Ascending aorta (tissue), 2 donors: ENCODE measurements at places on chromosomes 3 and 15.

- no peak for DNase-seq
- no peaks in the 10 kb centered on the region for H3K36me3 ChIP-seq
- no peak overlapping the region for H3K27ac ChIP-seq
- H3K27me3 ChIP-seq, result no peaks in the 10 kb centered on the region
Measured at GRCh38 chr15:42070279-42070975, 23.9 kb downstream of the PLA2G4D start.

DNA sequence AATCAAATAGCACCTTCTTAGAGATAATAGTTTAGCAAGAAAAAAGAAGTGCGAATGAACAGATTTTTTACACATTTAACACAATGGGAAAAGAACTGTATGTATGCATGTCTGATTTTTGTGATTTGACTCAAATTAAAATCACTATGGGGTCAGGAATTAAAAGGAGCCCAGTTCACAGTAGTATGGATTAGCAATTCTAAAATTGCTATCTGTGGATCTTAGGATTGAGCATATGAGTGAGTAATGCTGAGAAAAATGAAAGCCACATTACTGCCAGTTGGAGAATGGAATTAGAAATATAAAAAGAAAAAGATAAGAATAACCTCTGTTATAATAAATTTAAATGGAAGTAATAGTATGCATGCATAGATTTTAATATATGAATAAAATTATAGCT is 386.8 kb upstream of the PLSCR5 start:
- H3K4me3 ChIP-seq, result no peak overlapping the region
- DNase-seq, result no peak
- no peak overlapping the region for H3K27ac ChIP-seq
- H3K36me3 ChIP-seq, result no peaks in the 10 kb centered on the region
- no peaks in the 10 kb centered on the region for H3K27me3 ChIP-seq

DNA sequence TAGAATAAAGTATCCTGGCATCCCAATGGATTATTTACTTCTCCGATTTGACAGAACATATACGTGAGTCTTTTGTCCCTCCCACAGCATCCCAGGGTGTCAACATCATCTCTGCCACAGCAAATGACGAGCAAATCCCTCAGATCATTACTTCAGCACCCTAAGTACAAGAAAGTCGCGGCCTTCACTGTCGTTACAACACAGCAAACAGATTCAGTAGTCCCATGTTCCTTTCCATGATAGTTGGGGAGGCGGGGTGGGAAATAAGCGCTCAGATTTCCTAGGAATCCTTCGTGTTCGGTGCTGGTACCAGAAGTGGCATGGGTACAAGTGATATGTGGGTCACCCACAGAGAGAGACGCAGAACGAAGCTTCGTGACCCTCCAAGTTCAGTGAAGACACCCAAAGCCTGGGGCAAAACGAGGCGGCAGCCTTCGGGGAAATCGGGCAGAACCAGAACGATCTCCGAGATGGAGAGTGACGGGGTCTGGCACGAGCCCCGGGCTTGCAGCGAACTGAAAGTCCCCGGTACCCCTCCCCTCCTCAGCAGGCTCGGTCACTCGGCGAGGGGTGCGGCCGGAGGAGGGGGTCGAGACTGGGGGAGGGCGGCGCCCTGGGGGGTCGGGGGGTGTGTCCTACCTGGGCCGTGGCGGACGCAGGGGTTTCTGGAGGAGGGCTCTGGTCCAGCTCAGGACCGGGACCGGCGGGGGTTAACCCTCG is 619 bp downstream of the TTBK2 start:
- peak; percentile 75 for DNase-seq
- H3K4me3 ChIP-seq, result peak overlapping the region; percentile 79
- H3K27me3 ChIP-seq, result no peaks in the 10 kb centered on the region
- H3K4me1 ChIP-seq, result no peaks in the 10 kb centered on the region
- H3K27ac ChIP-seq, result peak overlapping the region; percentile 91

DNA sequence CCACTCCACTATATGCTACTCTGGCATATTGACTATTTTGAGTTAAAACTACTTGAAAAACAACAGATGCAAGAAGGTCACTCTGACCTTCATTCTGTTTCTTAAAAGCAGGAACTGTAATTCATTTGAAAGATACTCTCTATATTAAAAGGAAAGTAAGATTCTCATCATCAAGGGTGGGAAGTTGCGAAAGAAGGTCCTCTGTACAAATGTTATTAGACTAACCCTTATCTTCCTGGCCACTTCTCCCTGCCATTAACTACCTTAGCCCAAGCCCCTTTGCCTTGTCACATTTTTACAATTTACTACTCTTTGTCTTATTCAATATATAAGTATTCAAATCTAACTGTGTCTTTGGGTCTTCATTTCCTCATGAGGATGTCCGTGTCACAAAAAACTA is 16.1 kb downstream of the SIDT1 start:
- no peaks in the 10 kb centered on the region for H3K27me3 ChIP-seq
- no peak for DNase-seq
- no peaks in the 10 kb centered on the region for H3K4me1 ChIP-seq
- H3K27ac ChIP-seq, result no peak overlapping the region
- H3K36me3 ChIP-seq, result no peaks in the 10 kb centered on the region
- H3K4me3 ChIP-seq, result no peak overlapping the region

DNA sequence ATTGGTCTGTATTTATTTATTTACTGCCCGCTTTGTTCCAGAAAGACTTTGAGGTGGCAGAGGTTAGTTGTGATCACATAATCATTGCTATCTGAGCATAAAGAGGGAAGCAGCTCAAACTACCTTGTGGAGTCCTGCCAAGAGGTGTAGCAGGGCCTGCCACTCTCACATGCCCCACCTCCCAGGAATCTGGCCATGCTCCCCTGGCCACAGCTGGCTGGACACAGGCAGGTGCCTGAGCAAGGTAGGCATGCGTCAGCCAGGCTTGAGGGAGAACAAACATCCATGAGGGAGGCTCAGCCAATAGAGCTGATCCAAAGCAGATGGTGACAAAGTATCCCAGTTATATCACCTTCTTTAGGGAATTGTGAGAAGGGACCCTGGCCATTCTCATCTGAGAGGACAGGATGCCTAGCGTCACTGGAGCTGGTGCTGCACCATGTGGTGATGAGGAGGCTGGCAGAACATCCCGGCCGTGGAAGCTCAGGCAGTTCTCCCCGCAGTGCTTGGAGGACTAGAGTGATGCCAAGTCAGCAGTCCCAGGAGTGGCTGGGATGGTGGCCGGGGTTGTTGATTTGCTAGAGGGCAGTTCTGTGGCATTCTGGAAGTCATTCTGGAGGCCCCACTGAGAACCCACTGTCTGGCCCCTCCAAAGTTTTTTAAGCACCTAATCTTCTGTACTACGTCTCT is 6.8 kb upstream of the POLG start:
- no peak for DNase-seq
- H3K27me3 ChIP-seq, result no peaks in the 10 kb centered on the region

DNA sequence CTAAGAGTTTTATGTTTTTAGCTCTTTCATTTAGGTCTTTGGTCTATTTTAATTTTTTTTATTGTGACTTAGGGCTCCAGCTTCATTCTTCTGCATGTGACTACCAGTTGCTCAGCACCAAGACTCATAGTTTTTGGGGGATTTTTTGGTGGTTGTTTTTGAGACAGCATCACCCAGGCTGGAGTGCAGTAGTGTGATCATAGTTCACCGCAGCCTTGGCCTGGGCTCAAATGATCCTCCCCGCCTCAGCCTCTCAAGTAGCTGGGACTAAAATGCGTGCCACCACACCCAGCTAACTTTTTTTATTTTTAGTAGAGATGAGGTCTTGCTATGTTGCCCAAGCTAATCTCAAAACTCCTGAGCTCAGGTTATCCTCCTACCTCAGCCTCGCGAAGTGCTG is 19.4 kb downstream of the CDV3 start:
- no peaks in the 10 kb centered on the region for H3K4me1 ChIP-seq
- H3K4me3 ChIP-seq, result no peak overlapping the region
- H3K36me3 ChIP-seq, result peaks cover 17% of the 10 kb centered on the region

GRCh38 chr15:85430406-85431204 is 50.2 kb downstream of the AKAP13 start:
- no peak overlapping the region for H3K27ac ChIP-seq
- H3K4me3 ChIP-seq, result no peak overlapping the region
- H3K36me3 ChIP-seq, result no peaks in the 10 kb centered on the region
- H3K4me1 ChIP-seq, result peaks cover 12% of the 10 kb centered on the region
- H3K27me3 ChIP-seq, result no peaks in the 10 kb centered on the region
- no peak for DNase-seq

DNA sequence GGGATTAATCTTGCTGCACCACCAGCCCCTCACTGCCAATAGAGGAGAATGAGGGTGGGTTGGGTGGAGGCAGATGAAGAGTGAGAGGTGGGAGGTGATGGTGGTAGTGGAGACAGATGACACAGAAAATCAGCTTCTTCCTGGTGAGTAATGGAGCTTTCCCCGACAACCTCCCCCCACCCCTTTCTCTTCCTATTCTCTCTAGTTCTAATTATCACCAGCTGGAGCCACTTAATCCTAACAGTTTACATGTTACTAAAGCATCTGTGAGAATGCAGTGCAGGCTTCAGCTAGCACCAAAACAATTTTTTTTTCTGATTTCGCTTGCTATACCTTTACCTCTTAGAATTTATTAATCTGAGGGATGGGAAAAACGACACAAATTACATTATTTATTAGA is 116.1 kb upstream of the DNAJC19 start:
- H3K36me3 ChIP-seq, result no peaks in the 10 kb centered on the region
- no peaks in the 10 kb centered on the region for H3K27me3 ChIP-seq
- H3K4me3 ChIP-seq, result no peak overlapping the region
- H3K4me1 ChIP-seq, result no peaks in the 10 kb centered on the region

DNA sequence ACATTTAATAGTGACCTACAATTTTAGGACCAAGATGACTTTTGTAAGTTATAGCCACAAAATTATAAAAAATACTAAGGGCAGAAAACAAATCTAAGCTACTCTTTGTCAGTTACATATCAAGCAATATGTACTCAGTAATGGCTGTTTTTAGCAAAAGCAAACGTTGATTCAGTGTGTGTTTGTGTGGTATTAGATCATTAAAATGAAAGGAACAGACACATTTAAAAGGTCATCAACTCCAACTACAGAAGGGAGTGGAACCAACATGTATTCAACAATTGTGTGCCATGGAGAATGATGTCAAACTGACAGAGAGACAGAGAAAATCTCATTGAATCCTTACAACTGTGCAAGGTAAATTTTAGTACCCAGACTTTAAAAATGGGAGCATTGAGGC is 268.8 kb upstream of the STT3B start:
- DNase-seq, result no peak
- H3K36me3 ChIP-seq, result no peaks in the 10 kb centered on the region
- no peak overlapping the region for H3K4me3 ChIP-seq
- no peaks in the 10 kb centered on the region for H3K4me1 ChIP-seq
- H3K27ac ChIP-seq, result no peak overlapping the region
- H3K27me3 ChIP-seq, result no peaks in the 10 kb centered on the region

DNA sequence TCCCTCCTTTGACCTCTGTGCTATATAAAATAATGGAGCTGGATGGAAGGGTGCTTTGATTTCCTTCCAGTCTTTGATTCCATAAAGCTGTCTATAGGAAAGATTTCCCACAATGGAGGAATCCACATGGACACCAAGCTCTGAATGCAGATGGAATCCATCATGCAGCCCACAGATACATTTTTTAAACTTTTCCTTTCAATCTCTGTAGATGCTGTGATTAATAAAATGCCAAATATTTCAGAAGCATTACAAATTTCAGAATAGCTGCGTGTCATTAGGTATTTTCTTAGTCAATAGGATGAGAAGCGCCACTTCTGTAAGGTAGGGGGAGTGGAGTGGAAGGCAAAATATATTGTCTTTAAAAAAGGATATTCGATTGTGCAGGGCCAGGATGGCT is 489.0 kb downstream of the NTRK3 start:
- no peak for DNase-seq
- no peak overlapping the region for H3K27ac ChIP-seq
- H3K36me3 ChIP-seq, result no peaks in the 10 kb centered on the region

DNA sequence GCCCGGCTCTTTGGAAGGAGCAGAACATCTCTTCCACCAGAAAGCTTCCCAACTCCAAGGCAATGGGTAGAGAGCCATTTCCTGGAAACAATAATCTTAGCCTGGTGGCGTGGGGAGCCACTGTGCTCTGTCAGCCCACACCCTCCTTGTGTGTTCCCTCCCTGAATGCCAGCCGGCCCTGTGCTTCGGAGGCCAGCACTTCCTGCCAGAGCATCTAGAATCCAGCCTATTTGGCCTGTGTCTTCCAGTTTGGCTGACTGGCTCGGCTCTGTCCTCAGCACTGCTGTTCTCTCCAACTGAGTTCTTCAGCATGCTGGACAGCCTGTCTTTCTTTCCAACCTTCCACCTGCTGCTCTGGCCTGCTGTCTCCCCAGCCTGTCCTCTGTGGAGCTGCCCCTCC is 349.3 kb downstream of the MFSD1 start:
- H3K36me3 ChIP-seq, result no peaks in the 10 kb centered on the region
- H3K4me1 ChIP-seq, result no peaks in the 10 kb centered on the region
- H3K4me3 ChIP-seq, result no peak overlapping the region
- no peaks in the 10 kb centered on the region for H3K27me3 ChIP-seq
- no peak overlapping the region for H3K27ac ChIP-seq

DNA sequence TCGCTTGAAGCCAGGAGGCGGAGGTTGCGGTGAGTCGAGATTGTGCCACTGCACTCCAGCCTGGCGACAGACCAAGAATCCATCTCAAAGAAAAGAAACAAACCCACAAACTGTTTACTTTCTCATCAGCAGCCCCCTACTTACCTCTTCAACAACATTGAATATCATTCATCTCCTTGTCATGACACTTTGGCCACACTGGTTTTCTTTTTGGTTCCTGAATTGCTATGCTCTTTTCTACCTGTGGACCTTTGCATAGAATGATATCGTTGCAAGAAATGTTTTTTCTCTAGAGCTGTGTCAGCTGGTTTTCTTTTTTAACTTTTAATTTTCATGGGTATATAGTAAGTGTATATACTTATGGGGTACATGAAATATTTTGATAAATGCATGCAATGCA is 82.4 kb downstream of the CD200 start:
- no peaks in the 10 kb centered on the region for H3K27me3 ChIP-seq
- H3K36me3 ChIP-seq, result no peaks in the 10 kb centered on the region

GRCh38 chr3:144636833-144637232 is 665.2 kb downstream of the DIPK2A start:
- H3K36me3 ChIP-seq, result no peaks in the 10 kb centered on the region
- H3K4me1 ChIP-seq, result no peaks in the 10 kb centered on the region
- H3K27me3 ChIP-seq, result no peaks in the 10 kb centered on the region
- no peak overlapping the region for H3K27ac ChIP-seq
- no peak overlapping the region for H3K4me3 ChIP-seq

DNA sequence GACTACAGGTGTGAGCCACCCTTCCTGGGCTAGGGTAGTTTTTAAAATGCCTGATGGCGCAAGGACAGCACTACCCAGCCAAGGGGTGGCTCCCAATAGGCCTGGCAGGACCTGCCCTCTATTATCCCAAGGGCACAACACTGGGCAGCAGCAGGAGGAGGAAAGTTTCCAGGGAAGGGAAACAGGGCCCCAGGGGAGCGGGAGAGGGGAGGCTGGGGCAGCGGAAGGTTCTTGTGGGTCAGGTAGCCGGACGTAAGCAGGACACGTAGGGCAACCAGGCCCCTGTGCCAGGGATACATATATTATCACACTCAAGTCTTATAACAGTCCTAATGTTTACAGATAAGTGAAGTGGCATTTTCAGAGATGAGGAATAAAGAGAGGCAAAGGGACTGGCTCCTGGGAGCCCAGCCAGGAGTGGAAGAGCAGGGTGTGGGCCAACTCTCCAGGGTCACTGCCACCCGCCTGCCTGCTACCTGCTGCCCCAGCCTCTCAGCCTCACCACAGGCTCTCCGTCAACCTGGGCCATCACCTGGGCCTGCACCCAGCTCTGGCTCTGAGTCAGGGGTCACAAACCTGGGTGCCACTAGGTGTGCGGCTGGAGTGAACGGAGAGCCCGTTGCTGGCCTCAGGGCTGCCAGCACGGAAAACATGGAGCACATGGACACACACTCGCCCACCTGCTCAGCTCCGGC is 73.2 kb upstream of the SNRPA1 start:
- no peak for DNase-seq
- H3K4me1 ChIP-seq, result no peaks in the 10 kb centered on the region
- H3K36me3 ChIP-seq, result no peaks in the 10 kb centered on the region
